Hematopoietic multipotent progenitor cell treated with erythropoietin and hydrocortisone succinate and interleukin-3 and kit ligand, for 4 days (in vitro differentiated cells): ENCODE measurements at places on chromosomes 5 and 9.

- DNase-seq, result no peak
These were observed 19.9 kb upstream of the ERAP2 start for GRCh38 chr5:96856371-96856770.

DNA sequence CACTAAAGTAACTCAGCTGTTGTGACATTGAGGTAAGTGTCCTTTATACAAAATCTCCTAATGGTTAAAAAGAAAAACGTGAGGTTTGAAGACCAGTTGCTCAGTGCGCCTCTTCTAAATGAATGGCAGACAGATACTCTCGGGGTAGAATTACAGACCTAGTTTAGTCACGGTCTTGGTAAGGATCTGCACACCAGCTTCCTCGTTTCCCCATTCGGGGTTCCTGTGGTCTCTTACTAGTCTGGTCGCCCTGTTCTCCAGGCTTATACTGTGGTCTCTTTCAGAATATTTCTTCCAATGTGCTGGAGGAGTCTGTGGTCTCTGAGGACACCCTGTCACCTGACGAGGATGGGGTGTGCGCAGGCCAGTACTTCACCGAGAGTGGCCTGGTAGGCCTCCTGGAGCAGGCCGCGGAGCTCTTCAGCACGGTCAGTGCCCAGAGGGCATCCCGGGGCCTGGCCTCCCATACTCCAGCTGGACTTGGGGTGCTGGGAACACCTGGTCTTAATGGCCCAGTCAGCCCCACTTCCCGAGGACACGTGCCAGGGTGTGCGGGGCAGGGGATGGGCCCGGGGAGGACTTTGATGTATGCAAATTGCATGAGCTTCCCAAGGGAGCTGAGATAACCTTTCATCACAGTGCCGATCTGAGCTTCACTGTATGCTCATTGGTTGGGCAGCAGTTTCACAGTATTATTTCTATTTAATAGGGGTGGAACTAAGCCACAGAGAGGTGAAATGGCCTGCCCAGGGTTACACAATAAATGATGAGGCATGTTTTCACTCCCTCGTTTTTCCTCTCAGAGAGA, 224.5 kb downstream of the DOCK8 start:
- DNase-seq, result no peak

- no peak for DNase-seq
These were observed 248.6 kb upstream of the KLF4 start for GRCh38 chr9:107737987-107738743.

- peak; percentile 25 for DNase-seq
These were observed 58.9 kb upstream of the ORM1 start for GRCh38 chr9:114263853-114264510.

DNA sequence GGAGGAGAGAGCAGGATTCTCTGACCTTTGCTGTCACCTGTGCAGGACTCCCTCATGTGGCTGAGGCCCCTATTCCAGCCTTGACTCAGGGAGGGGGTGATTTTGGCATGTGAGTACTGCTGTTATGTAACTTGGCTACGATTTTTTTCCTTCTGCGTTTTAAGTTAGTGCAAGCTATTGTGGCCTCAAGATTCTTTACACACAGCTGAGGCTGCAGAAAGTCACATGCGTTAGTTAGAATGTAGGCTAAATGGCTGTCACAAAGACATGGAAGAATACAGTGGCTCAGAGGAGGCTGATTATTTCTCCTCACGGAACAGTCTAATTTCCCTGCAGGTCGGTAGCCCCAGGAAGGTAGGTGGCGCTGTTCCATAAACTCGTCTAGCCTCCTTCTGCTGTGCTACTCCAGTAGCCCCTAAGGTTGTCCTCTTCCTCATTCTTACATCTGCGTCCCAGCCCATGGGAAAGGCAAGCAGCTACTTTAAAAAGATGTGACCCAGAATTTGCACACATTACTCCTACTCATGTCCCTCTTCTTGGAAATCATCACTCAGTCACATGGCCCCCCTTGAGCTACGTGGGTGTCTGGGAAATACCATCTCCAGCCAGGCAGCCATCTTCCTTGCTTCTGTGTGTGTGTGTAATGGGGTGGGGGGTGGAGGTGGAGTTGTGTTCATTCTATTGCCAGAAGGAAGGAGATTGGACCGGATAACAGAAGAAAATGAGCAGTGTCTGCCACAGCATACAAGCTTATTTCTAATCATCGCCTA, 486.6 kb downstream of the CCDC171 start:
- DNase-seq, result peak; percentile 47

DNA sequence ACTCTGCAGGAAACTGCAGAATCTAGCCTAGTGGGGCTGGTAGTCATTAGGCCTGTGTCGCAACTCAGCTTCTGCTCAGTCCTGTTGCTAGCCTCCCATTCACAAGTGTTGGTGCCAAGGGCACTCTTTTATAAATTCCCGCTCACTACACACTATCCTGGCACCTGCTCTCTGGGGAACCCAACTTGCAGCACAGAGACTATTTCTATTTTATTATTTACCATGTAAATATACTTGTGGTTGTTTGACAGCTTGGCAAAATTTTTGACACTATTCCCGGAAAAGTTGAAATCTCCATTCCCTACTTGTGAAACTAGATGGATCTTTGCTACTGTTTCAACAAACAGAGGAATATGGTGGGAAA, 20.4 kb upstream of the SMC2 start:
- DNase-seq, result no peak

- no peak for DNase-seq
These were observed 149.6 kb downstream of the PRR16 start for GRCh38 chr5:120613729-120614128.

- no peak for DNase-seq
These were observed 19.9 kb upstream of the INSYN2B start for GRCh38 chr5:170000155-170000554.

DNA sequence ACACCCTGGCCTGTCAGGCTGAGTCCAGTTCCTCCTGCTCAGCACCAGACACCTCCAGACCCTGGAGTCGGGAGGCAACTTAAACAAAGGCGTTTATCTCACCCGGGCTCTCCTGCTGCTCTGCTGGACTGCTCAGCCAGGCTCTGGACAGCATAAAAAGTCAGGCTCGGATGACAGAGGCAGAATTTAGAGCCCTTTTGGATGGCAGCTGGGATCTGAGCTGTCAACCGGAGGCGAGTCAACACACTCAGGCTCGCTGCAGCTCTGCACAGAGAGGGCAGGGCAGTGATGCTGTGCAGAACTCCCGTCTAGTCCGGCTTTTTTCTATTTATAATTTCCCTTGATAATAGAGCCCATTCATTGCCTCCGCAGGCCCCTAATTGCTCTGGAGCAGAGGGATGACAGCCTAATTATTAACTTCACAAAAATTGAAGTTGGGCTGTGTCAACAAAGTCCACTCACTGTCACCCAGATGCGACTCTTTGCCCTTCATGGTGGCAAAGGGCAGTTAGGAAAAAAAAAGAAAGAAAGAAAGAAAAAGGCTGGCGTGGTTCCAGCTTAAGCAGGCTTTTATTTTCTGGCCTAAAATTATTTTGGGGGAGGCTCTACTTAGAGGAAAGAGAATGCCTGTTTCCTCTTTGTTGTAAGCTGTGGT, 37.6 kb downstream of the STC2 start:
- no peak for DNase-seq

DNA sequence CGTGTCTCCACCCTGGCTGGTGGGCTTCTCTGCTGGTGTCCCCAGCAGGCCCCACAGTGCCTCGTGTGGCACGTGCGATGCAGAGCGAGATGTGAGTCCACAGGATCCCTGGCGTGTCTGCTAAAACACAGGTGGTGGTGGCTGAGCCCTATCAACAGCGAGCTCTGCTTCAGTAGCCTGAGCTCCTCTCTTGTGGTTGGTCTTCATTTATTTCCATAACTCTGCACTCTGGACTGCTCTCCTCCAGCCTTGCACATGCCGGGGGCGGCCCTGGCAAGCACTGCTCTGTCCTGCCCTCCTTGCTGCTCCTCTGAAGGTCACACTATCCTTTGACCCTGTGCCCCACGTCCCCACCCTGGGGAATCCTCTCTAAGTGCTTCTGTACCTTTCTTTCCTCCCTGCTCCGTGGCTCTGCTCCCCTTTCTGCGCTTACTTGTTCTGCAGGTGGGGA, 59.2 kb downstream of the NSUN2 start:
- DNase-seq, result no peak

DNA sequence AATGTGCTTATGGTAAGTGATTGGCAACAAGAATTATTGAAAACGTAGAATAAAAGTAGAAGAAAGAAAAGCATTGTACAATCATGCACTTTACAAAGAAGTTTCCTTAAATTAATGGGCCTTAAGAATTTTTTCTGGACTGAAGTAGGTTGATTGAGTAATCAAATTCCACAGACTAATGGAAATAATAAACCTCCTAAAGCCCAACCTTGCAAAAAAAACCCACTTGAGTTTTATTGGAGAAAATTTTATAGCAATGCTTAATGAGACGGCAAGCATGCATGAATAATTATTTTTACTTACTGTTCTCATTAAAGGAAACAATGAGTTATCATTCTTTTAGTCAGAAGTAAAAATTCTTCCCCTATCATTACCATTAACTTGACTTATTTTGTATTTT, 676.1 kb upstream of the C9orf72 start:
- DNase-seq, result no peak

DNA sequence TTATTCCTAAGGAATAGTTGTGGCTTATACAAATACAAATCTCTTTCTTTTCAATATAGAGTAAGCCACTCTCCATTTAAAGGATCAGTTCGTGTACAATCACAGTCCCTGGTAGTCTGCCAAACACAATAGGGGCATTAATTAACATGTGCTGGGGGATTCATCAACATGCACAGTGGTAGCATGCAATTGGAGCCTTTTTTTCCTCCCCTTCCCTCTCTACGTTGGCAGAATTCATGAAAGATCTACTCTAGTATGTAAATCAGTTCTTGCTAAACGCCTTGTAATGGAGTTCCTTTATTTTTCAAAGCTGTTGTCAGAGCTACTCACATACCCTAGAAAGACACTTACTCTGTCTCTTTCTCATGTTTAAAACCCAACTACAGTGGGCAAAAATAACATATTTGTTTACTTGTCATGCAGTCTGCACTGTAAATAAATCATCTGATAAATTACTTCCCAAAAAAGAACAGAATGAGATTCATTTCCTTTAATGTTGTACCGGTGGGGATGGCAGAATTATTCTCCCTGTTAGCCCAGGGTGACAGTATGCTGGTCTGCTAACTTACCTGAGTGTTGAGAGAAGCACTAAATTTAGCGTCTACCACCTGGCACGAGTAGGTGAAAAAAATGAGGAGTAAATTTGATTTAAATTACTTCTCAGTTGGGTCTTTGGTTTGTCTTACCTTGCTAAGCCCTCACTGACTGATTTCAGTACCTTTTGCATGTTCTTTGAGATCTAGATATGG, 341.5 kb upstream of the CCNH start:
- DNase-seq, result no peak

- no peak for DNase-seq
These were observed 217.6 kb downstream of the ELAVL2 start for GRCh38 chr9:23608456-23608855.

DNA sequence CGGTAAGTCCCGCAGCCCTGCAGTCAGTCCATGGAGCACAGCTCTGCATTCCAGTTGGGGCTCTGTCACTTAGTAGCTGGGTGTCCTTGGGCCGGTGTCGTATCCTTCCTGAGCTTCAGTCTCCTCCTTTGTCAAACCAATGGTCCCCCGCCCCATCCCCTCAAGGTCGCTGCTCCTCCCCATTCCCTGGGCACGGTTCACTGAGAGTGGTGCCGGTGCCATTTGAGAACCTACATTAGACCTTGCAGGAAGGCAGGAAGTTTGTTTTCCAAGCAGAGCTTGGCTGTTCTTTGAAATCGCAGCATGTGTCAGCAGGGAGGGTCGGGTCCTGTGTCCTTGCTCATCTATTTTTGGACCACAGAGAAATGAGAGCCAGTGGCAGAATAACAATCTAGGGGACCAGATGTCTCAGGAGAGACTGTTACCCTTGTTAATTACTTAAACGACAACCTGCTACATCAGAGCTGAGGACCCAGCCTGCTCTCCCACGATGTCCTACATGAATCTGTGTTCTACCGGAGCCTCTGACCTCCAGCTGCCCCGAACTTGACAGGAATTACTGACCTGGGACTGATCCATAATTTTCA, 21.7 kb upstream of the BARHL1 start:
- no peak for DNase-seq

- no peak for DNase-seq
These were observed 136.6 kb upstream of the EPB41L4A start for GRCh38 chr5:112555691-112556090.

- DNase-seq, result peak; percentile 94
These were observed 29.5 kb downstream of the TNIP1 start for GRCh38 chr5:151051066-151051930.

DNA sequence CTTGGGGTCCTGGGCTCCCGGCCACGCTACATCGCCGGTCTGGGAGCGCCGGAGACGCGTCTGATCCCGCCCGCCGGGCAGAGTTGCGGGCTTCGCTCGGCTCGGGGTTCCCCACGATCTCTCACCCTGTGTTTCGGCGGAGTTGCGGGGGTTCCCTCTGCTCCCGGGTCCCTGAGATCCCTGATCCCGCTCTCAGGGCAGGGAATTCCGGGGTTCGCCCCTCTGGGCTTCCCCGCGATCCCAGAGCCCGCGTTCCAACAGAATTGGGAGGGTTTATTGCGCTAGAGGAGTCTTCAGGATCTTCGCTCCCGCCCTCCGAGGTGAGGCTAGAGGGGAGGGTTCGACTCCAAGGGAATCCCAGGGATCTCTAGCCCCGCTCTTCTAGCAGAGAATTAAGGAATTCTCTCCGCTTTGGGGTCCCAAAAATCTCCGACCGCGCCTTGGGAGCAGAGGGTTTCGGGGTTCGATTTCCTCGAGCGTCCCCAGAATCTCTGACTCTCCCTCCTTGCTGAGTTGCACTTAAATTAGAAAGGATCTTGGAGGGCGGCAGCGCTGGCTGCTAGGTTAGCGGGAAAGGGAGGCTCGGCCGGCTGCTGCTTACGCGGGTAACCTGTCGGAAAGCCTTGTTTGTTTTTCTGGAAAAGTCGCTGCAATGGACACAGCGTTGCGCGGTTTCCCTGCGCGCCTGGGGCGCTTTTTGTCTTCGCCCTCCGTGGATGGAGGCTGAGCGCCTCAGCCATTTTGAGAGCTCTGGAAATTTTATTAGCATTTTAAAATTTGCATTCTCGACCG, 1.3 kb downstream of the DMRT1 start:
- peak; percentile 7 for DNase-seq

- no peak for DNase-seq
These were observed 7.6 kb upstream of the CAMSAP1 start for GRCh38 chr9:135914921-135915320.

GRCh38 chr5:172931001-172931536, 28.2 kb upstream of the RPL26L1 start:
- no peak for DNase-seq

- no peak for DNase-seq
These were observed 133.1 kb upstream of the SPDL1 start for GRCh38 chr5:169450464-169450863.

- peak; percentile 83 for DNase-seq
These were observed 31.9 kb upstream of the C5orf24 start for GRCh38 chr5:134813827-134814226.

GRCh38 chr5:127801751-127802476, 98.7 kb downstream of the CCDC192 start:
- no peak for DNase-seq

- no peak for DNase-seq
These were observed 26.9 kb upstream of the ADAM19 start for GRCh38 chr5:157602505-157602904.

- no peak for DNase-seq
These were observed 204.5 kb downstream of the SEMA6A start for GRCh38 chr5:116370149-116370548.
